ENCODE measurements at places on chromosomes 16 and 17. TPM values are rescaled to one million over a fixed set of nuclear protein-coding genes. Genes with fewer than 3 reads are reported as not detected.

Gene CDR2L
- not detected for total RNA-seq

Gene CCL5
- total RNA-seq = not detected

Gene LRRC46
- total RNA-seq = 2.8 TPM

Gene MYO15A
- total RNA-seq = 1.3 TPM

Gene P2RX5
- 60.4 TPM for total RNA-seq

- H3K36me3 ChIP-seq = no peaks in the 10 kb centered on the region
- no peaks in the 10 kb centered on the region for H3K27me3 ChIP-seq
- no peaks in the 10 kb centered on the region for H3K4me1 ChIP-seq
- no peak overlapping the region for H3K27ac ChIP-seq
- no peak for DNase-seq
Measured at GRCh38 chr17:27860971-27861664, 32.0 kb downstream of the LYRM9 start.

DNA sequence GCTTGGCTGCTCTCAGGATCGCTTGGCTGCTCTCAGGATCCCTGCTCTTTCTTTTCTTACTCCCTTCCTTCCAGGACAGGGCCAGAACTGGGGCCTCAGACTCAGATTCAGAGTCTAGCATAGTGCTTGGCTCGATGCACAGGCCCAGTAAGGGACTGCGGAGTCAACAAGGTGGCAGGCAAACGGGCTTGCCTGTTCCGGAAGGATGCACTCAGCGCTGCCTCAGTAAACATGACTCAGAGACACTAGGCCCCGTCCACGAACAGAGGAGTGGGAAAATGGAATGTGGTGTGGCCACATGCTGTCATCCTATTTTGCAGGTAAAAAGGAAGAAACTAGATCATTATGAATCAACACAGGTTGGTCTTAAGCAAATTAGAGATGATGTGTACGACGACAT is 9.8 kb downstream of the SPHK1 start:
- no peak overlapping the region for H3K27ac ChIP-seq
- H3K36me3 ChIP-seq = peaks cover 11% of the 10 kb centered on the region
- no peak overlapping the region for H3K4me3 ChIP-seq
- DNase-seq = no peak
- H3K27me3 ChIP-seq = no peaks in the 10 kb centered on the region

DNA sequence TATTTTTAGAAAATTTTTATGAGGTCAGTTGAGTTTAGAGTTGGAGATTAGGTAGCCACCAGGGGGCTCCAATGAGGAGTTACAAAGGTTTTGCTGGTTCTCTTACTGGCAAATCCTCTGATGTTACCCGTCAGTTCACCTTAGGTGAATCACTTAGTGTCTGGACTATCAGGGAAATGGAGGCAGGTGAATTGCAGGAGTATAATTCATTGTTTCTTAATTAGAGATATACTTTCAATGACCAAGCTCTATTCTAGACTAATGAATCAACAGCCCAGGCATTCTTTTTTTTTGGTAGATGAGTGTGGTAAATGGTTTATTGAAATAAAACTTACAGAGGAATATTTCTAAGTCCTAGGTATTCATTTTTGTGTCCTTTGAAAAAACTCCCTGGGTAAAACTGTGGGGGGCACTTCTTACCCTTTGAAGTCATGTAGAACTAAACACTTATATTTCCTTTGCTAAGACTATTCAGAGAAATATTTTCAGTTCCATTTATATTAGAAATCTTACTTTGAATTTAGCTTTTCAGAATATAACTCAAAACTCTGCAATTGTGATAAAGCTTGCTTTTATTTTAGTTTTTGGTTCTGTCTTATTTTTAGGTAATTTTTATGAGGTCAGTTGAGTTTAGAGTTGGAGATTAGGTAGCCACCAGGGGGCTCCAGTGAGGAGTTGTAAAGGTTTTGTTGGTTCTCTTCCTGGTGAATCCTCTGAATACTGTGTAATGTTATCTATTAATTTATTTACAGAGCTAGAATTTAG is 17.7 kb downstream of the PSMD11 start:
- H3K4me3 ChIP-seq = no peak overlapping the region
- peaks cover 49% of the 10 kb centered on the region for H3K36me3 ChIP-seq
- no peak overlapping the region for H3K27ac ChIP-seq
- H3K27me3 ChIP-seq = no peaks in the 10 kb centered on the region

DNA sequence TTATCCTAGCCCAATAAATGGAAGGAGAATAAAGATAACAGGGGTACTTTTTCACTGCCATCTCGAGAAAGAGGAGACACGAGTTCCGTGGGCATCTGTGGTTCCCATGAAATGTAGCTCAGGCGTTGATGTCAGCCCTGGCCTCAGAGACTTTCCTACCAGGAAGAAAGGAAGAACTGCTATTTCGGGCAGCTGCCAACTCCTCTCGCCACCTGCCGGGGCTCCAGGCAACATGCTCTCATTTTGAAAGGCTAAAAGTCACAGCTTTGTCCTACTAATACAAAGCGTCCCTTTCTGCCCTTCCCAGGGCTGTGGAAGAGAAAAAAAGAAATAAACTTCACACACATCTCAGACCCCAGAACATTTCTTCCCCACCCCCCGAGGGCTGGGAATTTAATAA is 65.8 kb downstream of the DHRS7C start:
- no peak for DNase-seq
- no peaks in the 10 kb centered on the region for H3K27me3 ChIP-seq
- H3K27ac ChIP-seq = no peak overlapping the region
- H3K4me3 ChIP-seq = no peak overlapping the region

GRCh38 chr16:12609937-12610699 is 193.6 kb downstream of the CPPED1 start:
- no peaks in the 10 kb centered on the region for H3K36me3 ChIP-seq
- H3K4me1 ChIP-seq = peaks cover 6% of the 10 kb centered on the region
- DNase-seq = no peak
- H3K27ac ChIP-seq = no peak overlapping the region

All from Karpas-422 (cell line).